Glutamatergic neuron (in vitro differentiated cells): ENCODE measurements at places on chromosomes 6 and 20. TPM values are rescaled to one million over a fixed set of nuclear protein-coding genes. Genes with fewer than 3 reads are reported as not detected.

- H3K27me3 ChIP-seq, result peaks cover 4% of the 10 kb centered on the region
- H3K36me3 ChIP-seq, result no peaks in the 10 kb centered on the region
- H3K27ac ChIP-seq, result no peak overlapping the region
- peaks cover 18% of the 10 kb centered on the region for H3K4me1 ChIP-seq
Observed at GRCh38 chr6:69865126-69865525, 1.2 kb upstream of the COL19A1 start.

DNA sequence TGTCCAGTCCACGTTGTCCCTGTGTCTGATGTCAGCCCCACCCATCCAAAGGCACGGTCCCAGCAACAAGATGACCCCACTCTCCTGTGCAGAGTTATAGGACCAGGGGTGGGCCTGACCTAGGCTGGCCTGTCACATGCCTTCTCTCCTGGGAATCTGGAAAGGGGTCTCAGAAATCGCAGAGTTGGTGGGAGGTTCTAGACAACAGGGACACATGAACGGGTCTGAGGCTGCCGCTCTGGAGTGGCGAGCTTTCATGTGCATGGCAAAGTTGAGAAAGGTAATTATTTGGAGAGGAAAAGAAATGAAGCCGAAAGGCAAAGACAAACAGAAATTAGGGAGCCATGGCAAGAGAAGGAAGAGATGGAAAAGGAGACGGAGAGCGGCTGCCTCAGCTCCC, 29.5 kb downstream of the BFSP1 start:
- no peaks in the 10 kb centered on the region for H3K36me3 ChIP-seq
- peaks cover 4% of the 10 kb centered on the region for H3K27me3 ChIP-seq
- H3K4me1 ChIP-seq, result peaks cover 2% of the 10 kb centered on the region
- DNase-seq, result no peak
- no peak overlapping the region for H3K4me3 ChIP-seq
- no peak overlapping the region for H3K27ac ChIP-seq

DNA sequence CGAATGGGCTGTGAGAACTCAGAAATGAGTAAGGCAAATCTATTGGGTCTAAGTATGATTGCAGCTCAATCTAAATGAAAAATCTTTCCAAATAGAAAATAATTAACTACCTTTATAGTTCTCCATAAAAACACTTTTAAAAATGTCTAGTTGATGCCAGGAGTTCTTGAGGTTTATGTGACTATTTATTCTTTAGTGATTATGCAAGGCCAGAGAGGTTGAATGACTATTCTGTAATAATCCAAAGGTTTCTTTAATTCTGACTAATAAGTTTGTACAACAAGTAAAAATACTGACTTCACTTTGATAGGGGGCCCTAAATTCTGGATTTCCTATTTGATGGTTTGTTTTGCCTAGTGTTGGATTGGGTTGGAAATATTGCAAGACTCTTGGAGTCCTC, 461.2 kb downstream of the EPM2A start:
- H3K4me3 ChIP-seq, result no peak overlapping the region
- no peak for DNase-seq
- no peaks in the 10 kb centered on the region for H3K27me3 ChIP-seq
- H3K4me1 ChIP-seq, result no peaks in the 10 kb centered on the region
- no peak overlapping the region for H3K27ac ChIP-seq

DNA sequence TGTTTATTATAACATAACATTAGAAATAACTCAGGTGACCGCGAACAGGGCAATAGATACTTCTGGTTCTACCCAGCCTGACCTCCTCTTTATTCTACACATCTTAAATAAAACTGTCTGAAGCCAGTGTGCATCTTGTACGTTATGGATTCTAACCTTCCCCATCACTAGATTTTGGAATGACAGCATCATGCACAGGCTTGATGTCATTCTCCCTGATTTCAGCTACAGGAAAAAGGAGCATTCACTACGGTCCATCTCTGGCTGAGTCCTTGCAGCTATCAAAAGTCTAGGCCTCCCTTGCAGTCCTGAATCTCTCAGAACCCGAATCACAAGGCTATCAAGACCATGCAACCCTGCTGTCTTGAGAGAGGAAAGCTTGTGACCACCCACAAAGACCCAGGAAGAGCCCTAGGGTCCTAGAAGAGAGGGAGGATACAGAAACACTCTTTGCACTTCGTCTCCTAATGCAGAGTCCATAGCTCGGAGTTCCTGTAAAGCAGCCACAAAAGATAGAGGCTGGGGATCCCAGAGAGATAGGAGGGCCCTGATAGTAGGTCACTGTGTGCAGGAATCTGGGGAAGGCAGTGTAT, 845 bp downstream of the HLA-DPA1 start:
- H3K27me3 ChIP-seq, result peaks cover 8% of the 10 kb centered on the region
- no peak for DNase-seq

- DNase-seq, result no peak
- H3K27me3 ChIP-seq, result peaks cover 2% of the 10 kb centered on the region
- H3K27ac ChIP-seq, result peak overlapping the region; percentile 53
- peaks cover 37% of the 10 kb centered on the region for H3K4me1 ChIP-seq
Observed at GRCh38 chr6:508614-509013, 117.1 kb downstream of the IRF4 start.

- no peak overlapping the region for H3K4me3 ChIP-seq
- no peaks in the 10 kb centered on the region for H3K36me3 ChIP-seq
- H3K27ac ChIP-seq, result no peak overlapping the region
- no peak for DNase-seq
- no peaks in the 10 kb centered on the region for H3K27me3 ChIP-seq
Observed at GRCh38 chr6:16832721-16833120, 71.5 kb upstream of the ATXN1 start.

DNA sequence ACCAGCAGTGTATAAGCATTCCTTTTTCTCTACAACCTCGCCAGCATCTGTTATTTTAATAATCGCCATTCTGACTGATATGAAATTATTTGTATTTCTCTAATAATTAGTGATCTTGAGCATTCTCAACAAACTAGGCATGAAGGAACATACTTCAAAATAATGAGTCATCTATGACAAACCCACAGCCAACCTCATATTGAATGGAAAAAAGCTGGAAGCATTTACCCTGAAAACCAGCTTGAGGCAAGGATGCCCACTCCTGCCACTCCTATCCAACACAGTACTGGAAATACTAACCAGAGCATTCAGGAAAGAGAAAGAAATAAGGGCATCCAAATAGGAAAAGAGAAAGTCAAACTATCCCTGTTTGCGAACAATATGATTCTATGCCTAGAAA, 390.6 kb upstream of the ID4 start:
- no peaks in the 10 kb centered on the region for H3K27me3 ChIP-seq
- no peak overlapping the region for H3K27ac ChIP-seq
- H3K4me3 ChIP-seq, result no peak overlapping the region
- no peaks in the 10 kb centered on the region for H3K36me3 ChIP-seq

DNA sequence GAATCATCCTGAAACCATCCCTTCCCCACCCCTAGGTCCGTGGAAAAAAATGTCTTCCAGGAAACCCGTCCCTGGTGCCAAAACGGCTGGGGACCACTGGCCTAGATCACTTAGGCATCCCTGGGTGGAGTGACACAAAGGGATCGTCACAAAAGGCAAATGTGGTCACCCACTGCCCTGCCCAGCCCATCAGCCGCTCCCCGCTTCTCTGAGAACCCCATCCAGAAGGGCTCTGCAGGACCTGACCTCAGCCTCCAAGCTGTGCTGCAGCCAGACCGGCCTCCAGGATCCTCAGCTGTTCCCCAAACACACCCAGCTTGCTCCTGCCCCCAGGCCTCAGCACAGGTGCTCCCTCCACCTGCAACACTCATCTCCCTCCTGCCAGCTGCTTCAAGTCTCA, 61.6 kb downstream of the PREX1 start:
- H3K27ac ChIP-seq, result peak overlapping the region; percentile 24
- peaks cover 24% of the 10 kb centered on the region for H3K36me3 ChIP-seq
- peaks cover 31% of the 10 kb centered on the region for H3K27me3 ChIP-seq
- peaks cover 41% of the 10 kb centered on the region for H3K4me1 ChIP-seq
- DNase-seq, result no peak
- no peak overlapping the region for H3K4me3 ChIP-seq

GRCh38 chr6:24824142-24824938, 25.6 kb upstream of the ARMH2 start:
- DNase-seq, result no peak
- no peak overlapping the region for H3K27ac ChIP-seq
- no peaks in the 10 kb centered on the region for H3K27me3 ChIP-seq
- peaks cover 4% of the 10 kb centered on the region for H3K36me3 ChIP-seq
- H3K4me1 ChIP-seq, result no peaks in the 10 kb centered on the region

DNA sequence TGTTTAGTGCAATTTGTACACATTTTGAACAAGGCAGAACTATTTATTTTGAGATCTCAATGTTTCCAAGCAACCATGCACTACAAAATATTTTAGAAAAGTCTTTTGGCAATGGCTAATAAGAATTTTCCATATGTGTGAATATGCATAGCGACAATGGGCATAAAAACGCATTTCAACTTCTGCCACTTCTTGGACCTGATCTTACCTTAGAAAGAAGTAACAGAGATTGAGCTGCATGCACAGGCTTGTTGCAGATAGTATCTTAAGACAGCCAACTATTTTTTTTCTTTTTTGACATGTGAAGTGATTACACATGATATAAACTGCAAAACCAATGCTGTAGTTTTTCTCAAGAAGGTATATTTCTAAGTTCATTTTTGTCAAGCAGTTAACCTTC, 210.4 kb upstream of the PHACTR1 start:
- no peaks in the 10 kb centered on the region for H3K36me3 ChIP-seq
- no peak overlapping the region for H3K4me3 ChIP-seq
- H3K27ac ChIP-seq, result no peak overlapping the region

DNA sequence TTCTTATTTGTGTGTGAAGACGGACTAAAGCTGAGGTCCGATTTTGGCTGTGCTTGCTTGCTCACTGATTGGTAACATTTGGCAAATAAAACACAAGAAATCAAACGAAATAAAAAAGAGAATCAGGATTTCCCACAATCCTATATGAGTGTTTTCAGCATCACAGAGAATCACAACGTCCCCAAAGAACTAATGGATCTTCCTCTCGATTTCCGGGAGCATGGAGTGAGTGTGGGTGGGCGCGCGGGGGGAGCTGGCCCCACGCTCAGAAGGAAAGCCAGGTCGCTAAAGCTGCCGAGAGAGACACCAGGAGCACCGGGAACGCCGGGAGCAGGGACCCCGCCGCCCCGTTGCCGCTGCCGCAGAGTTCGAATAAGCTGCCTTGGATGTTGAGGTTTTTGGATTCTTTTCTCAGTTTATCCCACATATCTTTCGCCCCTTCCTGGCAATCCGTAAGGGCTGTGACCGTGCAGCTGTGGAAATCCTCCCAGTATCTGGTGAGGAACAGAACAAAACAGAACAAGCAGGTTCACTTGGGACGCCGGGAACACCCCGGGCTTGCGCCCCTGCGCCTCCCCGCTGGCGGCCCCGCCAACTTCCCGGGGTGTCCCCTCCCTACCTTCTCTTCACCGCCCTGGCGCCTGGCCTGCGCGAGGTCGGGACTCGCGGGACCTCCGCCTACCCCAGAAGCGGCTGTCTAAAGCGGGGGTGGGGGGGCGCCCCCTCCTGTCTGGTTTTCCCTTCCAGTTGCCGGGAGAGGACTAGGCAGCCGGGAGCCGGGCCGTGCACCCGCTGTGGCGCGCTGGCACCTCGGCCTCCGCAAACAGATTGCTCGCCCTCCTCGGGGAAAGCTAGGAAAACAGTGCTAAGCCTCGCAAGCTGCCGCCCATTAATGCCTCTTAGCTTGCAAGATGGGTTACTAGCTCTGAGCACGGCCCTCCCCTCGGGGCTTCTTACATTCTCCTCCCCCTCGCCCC, 7.7 kb downstream of the NRN1 start:
- peak overlapping the region; percentile 90 for H3K27ac ChIP-seq
- peak overlapping the region; percentile 86 for H3K4me3 ChIP-seq
- peaks cover 13% of the 10 kb centered on the region for H3K36me3 ChIP-seq
- peak; percentile 88 for DNase-seq
- H3K4me1 ChIP-seq, result peaks cover 28% of the 10 kb centered on the region
- peaks cover 35% of the 10 kb centered on the region for H3K27me3 ChIP-seq

DNA sequence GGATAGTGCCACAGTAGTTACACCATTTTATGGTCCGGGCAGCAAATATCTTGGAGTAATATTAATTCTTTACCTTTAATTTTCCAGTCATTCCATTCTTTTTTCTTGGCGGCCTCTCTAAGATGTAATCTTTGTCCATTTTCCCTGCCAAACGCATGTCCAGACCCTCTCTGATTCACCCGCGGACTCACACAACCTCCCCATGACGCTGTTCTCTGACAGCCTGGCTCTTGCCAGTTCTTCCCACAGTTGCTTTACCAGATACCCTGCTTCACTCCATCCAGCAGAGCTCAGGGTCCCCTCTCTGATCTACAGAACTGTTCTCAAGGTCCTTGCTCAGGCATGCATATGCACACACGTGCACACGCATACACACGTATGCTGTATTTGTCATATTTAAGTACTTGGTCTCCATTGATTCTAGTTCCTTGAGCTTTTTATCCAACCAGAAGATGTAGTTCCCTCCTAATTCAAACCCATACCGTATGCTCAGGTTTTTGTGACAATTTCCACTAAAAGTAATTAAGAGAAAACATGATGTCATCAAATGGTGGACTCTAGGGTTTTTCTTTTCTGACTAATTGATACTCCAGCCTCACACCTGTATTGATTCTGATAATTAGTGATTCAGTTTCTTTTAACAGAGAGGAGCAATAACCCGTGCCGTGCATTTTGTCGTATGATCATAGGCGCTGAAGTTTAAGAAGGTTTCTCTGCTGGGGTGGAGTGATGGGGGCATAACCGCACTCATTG, 10.0 kb downstream of the BPHL start:
- no peak overlapping the region for H3K27ac ChIP-seq
- H3K27me3 ChIP-seq, result peaks cover 7% of the 10 kb centered on the region
- H3K4me1 ChIP-seq, result peaks cover 11% of the 10 kb centered on the region

DNA sequence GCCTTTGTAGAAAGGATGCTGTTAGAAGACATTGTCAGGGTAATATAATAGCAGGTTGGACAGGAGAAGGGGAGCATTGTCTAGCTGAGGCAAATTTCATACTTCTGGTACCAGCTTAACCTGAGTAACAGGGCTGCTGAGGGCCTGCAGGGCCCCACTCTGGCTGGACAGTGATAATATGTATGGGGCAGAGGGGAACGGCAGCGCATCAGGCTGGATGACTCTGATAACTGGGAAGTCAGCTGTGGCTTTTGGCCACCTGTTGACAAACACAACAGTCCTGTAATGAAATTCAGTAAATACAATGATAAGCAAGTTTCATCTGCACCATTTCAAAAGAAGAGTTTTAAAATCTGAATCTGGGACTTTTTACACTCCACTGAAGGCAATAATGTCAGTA, 259.9 kb upstream of the CNR1 start:
- H3K36me3 ChIP-seq, result no peaks in the 10 kb centered on the region
- no peak overlapping the region for H3K4me3 ChIP-seq
- H3K27ac ChIP-seq, result no peak overlapping the region
- no peak for DNase-seq
- H3K27me3 ChIP-seq, result no peaks in the 10 kb centered on the region

GRCh38 chr6:2552526-2553154, 198.1 kb downstream of the MYLK4 start:
- no peaks in the 10 kb centered on the region for H3K4me1 ChIP-seq
- H3K4me3 ChIP-seq, result no peak overlapping the region

The PNPLA1 gene
- total RNA-seq, result not detected

The KIAA0408 gene
- 110 TPM for total RNA-seq

The SNX21 gene
- total RNA-seq, result 10.2 TPM

The TFAP2A gene
- total RNA-seq, result 0.32 TPM

The RFX6 gene
- not detected for total RNA-seq
